ENCODE measurements at places on chromosomes 3 and 15.

- DNase-seq: no peak
These were observed 65.3 kb upstream of the FLNB start for GRCh38 chr3:57942872-57943283.

DNA sequence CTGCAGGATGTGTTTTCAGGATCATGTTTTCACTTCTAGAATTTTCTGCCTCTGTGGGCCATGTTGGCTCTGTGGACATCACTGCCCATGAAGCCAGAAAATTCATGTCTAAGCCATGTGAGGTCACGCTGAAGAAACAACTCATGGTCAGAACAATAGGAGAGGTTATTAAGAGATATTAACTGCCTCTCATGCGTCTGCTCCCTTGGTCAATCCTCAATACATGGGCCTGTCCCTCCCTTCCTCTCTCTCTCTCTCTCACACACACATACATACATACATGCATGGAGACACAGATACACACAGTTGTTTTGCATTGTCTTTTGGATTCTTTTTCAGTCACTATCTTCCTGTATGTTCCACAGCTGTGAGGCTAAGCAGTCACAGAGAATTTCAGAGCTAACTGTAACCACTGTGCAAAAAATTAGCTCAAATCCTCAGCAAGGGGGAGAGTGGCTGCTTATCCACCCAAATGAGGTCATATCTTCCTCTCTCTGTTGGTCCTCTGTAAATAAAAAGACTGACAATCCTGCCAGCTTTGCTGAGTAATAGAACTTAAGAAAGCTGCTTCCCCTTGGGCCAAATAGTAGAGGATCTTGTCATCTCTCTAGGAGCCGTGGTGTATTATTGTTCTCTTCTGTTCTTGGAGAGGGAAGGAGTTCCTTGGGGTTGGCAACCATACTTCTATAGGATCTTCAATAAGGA is 45.6 kb downstream of the LRTM1 start:
- no peak for DNase-seq

- DNase-seq: no peak
These were observed 147.8 kb upstream of the TGFBR2 start for GRCh38 chr3:30458376-30459171.

DNA sequence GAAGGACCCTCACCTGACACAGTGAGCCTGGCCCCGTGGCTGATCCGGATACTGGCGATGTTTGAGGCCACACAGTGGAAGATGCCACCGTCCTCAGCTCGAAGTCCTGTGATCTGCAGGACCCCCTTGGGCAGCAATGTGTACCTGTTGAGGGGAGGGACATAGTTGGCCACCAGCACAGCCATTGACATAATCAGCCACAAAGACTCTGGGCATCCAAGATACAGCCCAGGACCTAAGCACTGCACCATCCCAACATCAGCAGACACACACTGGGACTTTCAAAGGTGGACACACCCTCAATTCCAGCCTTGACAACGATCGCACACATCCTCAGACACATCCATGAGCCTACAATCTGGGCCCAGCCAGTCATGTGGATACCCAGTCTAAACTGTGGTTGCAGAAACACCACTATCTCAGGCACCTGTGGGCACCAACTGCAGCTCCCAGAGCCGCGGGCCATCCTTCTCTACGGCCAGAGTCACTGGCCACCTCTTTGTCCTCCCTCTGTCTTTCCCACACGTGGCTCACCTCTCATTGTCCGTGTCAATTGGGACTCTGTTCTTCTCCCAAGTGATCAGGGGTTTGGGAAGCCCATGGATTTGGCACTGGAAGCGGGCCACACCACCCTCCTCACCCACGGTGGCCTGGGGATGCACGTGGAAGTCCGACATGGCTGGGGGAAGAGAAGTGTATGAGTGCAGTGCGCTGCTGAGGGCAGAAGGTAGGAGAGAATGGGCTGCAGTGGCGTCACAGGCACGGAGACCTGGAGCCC is 31.0 kb downstream of the RNU5B-1 start:
- no peak for DNase-seq

- DNase-seq: no peak
These were observed 41.5 kb downstream of the TMEM41A start for GRCh38 chr3:185457376-185457775.

DNA sequence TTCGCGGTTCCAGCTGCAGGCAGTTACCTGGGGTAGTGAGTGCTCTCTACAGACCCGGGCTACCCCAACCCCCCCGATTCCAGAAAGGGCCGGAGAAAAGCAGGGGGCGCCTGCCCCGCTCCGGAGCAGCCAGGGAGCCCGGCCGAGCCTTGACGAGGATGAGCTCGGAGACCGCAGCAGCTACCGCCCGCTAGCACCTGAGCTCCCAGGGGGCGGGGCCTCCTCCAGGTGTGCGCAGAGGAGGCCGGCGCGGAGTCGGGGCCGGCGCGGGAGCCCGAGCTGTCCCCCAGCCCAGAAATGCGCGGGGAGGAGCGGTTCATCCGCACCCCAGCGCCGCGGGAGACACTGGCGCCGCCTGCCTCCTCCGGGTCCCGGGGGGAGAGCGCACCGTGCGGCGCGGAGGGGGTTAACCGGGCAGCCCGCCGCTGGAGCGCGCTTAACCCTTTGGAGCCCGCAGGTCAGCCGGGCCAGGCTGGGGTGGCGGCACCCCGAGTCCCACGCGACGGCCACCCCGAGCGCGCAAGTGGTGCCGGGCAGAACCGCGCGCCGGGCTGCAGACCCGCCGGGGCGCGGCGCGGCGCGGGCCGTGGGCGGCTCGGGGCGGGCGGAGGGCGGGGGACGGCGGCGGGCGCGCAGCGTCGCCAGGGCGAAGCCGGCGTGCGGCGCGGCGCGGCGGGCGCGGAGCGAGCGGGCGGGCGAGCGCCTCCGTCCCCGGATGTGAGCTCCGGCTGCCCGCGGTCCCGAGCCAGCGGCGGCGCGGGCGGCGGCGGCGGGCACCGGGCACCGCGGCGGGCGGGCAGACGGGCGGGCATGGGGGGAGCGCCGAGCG is at the start of gene CACNA1D:
CACNA1D (plus strand) TSS at position 649 of the 829 bp plus-strand sequence. CDS start 556 bp downstream, outside the sequence.
- peak; percentile 90 for DNase-seq

DNA sequence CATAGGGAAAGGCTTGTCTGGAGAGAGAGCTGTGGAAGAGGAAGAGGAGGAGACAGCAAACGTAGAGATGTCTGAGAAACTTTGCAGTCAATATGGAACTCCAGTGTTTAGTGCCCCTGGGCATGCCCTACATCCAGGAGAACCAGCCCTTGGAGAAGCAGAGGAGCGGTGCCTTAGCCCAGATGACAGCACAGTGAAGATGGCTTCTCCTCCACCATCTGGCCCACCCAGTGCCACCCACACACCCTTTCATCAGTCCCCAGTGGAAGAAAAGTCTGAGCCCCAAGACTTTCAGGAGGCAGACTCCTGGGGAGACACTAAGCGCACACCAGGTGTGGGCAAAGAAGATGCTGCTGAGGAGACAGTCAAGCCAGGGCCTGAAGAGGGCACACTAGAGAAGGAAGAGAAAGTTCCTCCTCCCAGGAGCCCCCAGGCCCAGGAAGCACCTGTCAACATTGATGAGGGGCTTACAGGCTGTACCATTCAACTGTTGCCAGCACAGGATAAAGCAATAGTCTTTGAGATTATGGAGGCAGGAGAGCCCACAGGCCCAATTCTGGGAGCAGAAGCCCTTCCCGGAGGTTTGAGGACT is 6.9 kb downstream of the MAP1A start:
- no peak for DNase-seq

Data from WTC11 (cell line).